ENCODE measurements at places on chromosomes 4 and X. TPM values are rescaled to one million over a fixed set of nuclear protein-coding genes. Genes with fewer than 3 reads are reported as not detected.

Gene NWD2
- not detected for total RNA-seq

Gene ADGRG2
- under 0.01 TPM for total RNA-seq

Gene COL25A1
- total RNA-seq = 1.4 TPM

GRCh38 chrX:71852182-71852581 lies 58.5 kb upstream of the NHSL2 start:
- H3K36me3 ChIP-seq = no peaks in the 10 kb centered on the region
- H3K4me1 ChIP-seq = no peaks in the 10 kb centered on the region
- H3K27me3 ChIP-seq = peaks cover 45% of the 10 kb centered on the region
- no peak for DNase-seq
- no peak overlapping the region for H3K27ac ChIP-seq

GRCh38 chr4:81966676-81967075 lies 407.1 kb downstream of the HNRNPD start:
- H3K27me3 ChIP-seq = no peaks in the 10 kb centered on the region
- H3K27ac ChIP-seq = no peak overlapping the region
- no peak overlapping the region for H3K4me3 ChIP-seq

GRCh38 chr4:3331511-3332394 lies 38.9 kb downstream of the RGS12 start:
- H3K4me3 ChIP-seq = no peak overlapping the region
- no peaks in the 10 kb centered on the region for H3K36me3 ChIP-seq
- no peaks in the 10 kb centered on the region for H3K27me3 ChIP-seq
- DNase-seq = no peak
- no peaks in the 10 kb centered on the region for H3K4me1 ChIP-seq
- no peak overlapping the region for H3K27ac ChIP-seq

DNA sequence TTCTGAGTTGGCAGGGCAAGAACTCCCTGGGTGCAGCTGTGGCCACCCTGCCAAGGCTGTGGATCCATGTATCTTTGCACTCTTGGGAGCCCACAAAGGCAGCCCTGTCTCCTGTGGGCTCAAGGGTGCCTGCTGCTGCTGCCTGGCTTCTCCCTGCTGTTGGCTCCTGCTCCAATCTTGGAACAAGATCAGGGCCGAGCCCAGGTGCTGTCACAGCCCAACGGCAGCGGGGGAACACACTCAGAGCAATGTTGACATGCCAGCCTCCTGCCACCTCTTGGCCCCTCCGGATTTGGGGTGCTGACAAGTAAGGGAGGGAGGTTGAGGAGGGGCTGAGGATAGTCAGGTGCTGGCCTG lies 57.9 kb downstream of the COX18 start:
- no peak overlapping the region for H3K27ac ChIP-seq
- no peaks in the 10 kb centered on the region for H3K27me3 ChIP-seq
- no peak overlapping the region for H3K4me3 ChIP-seq
- H3K36me3 ChIP-seq = no peaks in the 10 kb centered on the region
- no peaks in the 10 kb centered on the region for H3K4me1 ChIP-seq
- no peak for DNase-seq

GRCh38 chr4:37666625-37667071 lies 19.5 kb downstream of the RELL1 start:
- H3K27ac ChIP-seq = peak overlapping the region; percentile 62
- H3K27me3 ChIP-seq = no peaks in the 10 kb centered on the region
- H3K4me1 ChIP-seq = peaks cover 37% of the 10 kb centered on the region
- no peak overlapping the region for H3K4me3 ChIP-seq
- H3K36me3 ChIP-seq = no peaks in the 10 kb centered on the region

DNA sequence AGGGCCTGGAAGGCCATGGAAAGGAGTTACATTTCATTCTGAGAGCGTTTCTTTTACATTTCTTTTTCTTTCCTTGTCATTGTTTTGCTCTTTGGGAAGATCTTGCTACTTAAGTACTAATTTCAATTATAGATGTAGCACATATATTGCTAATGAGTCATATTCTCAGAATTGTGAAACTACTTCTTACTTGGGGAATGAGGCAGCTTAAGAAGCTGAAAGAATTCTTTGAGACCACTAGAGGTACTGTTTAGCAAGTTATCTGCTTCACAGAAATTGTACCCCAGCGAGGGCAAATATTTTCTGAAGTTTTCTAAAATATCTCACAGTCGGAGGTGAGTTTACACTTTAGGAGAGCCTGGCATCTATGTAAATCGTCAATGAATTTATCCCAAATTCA lies 100.6 kb downstream of the AFF2 start:
- no peak overlapping the region for H3K27ac ChIP-seq
- no peaks in the 10 kb centered on the region for H3K36me3 ChIP-seq
- H3K4me1 ChIP-seq = no peaks in the 10 kb centered on the region
- DNase-seq = no peak
- no peaks in the 10 kb centered on the region for H3K27me3 ChIP-seq

- no peaks in the 10 kb centered on the region for H3K36me3 ChIP-seq
- H3K27me3 ChIP-seq = no peaks in the 10 kb centered on the region
- no peak overlapping the region for H3K4me3 ChIP-seq
- no peak overlapping the region for H3K27ac ChIP-seq
- no peaks in the 10 kb centered on the region for H3K4me1 ChIP-seq
Observed at GRCh38 chr4:15586066-15586465, 69.1 kb downstream of the FBXL5 start.

Data from osteoblast (primary cell).